ENCODE measurements at places on chromosomes 2 and 18. TPM values are rescaled to one million over a fixed set of nuclear protein-coding genes. Genes with fewer than 3 reads are reported as not detected.
A peak's percentile ranks its signal among the peaks of the same experiment; 100 is the strongest.

DNA sequence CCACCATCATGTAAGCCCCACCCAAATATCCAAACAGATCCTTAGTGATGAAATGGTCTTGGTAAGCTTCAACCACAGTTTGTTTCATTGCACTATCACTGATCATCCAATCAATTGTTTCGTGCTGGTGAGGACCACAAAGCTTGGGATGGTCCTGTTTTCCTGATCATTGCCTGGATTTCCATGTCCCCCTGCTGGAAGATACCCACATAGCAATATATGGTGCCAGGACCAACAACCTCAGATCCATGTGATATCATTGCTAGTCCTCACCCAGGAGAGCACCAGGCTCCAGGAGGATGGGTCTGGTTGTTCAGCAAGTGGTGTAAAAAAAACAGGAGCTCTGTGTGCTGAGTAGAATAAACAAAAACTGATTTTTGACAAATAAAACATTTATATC, 206.5 kb upstream of the SH3BP4 start:
- H3K27ac ChIP-seq, result no peak overlapping the region
- H3K36me3 ChIP-seq, result no peaks in the 10 kb centered on the region
- H3K4me1 ChIP-seq, result no peaks in the 10 kb centered on the region
- no peaks in the 10 kb centered on the region for H3K27me3 ChIP-seq
- no peak overlapping the region for H3K4me3 ChIP-seq

DNA sequence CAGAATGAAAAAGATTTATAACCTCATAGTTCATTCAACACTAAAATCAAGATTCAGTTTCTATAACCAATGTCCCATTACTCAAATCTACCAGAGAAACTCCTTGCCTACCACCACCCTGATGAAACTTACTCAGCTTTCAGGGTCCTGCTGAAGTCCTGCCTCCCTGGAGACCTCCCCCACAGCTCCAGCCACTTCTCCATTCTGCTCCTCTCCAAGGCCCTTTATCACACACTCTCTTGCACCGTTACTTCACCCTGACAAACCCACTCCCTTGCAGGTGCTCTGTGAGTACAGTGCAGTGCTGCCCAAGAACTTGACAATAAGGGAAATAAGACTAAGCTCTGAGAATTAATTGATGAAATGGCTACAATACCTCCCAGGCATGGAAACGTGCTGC, 83.5 kb upstream of the CDCA7 start:
- no peak overlapping the region for H3K27ac ChIP-seq
- no peak overlapping the region for H3K4me3 ChIP-seq
- H3K27me3 ChIP-seq, result no peaks in the 10 kb centered on the region
- no peak for DNase-seq
- H3K4me1 ChIP-seq, result no peaks in the 10 kb centered on the region

DNA sequence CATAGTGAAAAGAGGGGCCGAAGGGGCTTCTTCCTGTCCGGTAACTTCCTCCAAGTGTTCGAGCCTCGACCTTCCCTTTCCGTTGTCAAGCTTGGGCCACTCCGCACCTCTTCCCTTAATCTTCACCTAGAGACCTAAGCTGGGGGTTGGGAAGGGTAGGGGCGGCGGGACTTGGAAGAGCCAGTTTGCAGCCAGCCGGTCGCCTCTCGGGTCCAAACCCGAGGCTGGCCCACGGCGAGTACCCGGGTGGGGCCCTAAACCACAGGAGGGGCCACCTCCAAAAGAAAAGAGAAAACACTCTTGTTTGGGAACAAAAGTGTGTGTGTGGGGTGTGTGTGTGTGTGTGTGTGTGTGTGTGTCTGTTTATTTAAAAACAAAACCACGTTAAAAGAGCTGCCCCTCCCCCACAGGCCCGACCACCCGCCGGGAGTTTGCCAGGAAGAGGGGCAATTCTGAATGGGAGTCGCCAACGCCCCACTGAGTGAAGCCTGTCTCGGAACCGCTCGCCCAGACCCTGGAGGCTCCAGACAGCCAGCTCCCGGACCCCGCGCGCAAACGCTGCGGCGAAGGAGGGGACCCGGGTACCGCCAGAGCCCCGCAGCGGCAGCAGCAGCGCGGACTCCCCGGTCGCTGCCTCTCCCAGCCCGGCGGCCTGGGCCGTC, 488 bp upstream of the RHOB start:
- no peaks in the 10 kb centered on the region for H3K36me3 ChIP-seq
- no peak for DNase-seq
- H3K27me3 ChIP-seq, result no peaks in the 10 kb centered on the region
- H3K4me3 ChIP-seq, result peak overlapping the region; percentile 76
- peaks cover 12% of the 10 kb centered on the region for H3K4me1 ChIP-seq

Gene MAP2
- 6.3 TPM for total RNA-seq

GRCh38 chr18:48388478-48388877, 20.7 kb downstream of the ZBTB7C start:
- no peak overlapping the region for H3K4me3 ChIP-seq
- no peaks in the 10 kb centered on the region for H3K27me3 ChIP-seq
- H3K36me3 ChIP-seq, result no peaks in the 10 kb centered on the region
- no peak overlapping the region for H3K27ac ChIP-seq

Gene SCN3A
- 1.8 TPM for total RNA-seq

Gene RAB6C
- total RNA-seq, result not detected

- no peak overlapping the region for H3K4me3 ChIP-seq
- H3K27me3 ChIP-seq, result no peaks in the 10 kb centered on the region
- no peaks in the 10 kb centered on the region for H3K4me1 ChIP-seq
- DNase-seq, result peak; percentile 33
- H3K36me3 ChIP-seq, result no peaks in the 10 kb centered on the region
- H3K27ac ChIP-seq, result no peak overlapping the region
Observed at GRCh38 chr18:63339920-63340484, 20.4 kb upstream of the BCL2 start.

- H3K27ac ChIP-seq, result peak overlapping the region; percentile 68
- no peaks in the 10 kb centered on the region for H3K36me3 ChIP-seq
- H3K4me3 ChIP-seq, result peak overlapping the region; percentile 30
- H3K4me1 ChIP-seq, result peaks cover 20% of the 10 kb centered on the region
- no peaks in the 10 kb centered on the region for H3K27me3 ChIP-seq
- peak; percentile 60 for DNase-seq
Observed at GRCh38 chr2:25276569-25277465, 64.9 kb downstream of the DNMT3A start.

DNA sequence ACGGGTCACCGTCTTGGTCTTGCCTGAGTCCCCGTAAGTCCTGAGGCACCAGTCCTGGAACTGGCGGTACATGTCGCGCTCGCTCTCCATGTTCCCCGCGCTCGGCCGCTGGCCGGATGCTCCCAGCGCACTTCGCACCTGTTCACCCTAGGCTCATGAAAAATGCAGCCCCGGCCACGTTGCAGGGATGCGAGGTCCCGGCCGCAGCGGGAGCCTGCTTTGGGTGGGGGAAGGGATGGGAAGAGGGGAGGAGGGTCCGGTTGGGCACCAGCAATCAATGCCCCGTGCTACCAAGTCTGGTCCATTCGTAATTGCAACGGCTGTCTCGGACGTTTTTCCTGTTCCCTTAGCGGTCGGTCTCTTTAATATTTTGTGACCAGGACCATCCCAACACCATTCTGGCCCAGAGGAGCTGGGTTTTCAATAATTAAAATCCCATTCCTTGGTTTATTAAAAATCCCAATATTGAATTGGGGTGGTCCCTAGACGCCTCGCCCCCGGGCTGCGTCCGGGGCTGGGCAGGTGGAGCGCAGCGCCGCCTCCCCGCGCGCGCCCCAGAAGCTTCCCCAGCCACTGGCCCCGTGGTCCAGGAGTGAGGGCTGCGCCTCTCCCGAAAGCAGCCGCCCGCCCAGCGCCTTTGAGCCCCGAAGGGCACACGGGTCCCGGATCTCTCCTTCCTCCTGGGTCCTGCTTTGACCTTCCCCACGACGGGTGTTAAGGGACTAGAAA, 1.4 kb downstream of the NOL4 start:
- H3K36me3 ChIP-seq, result no peaks in the 10 kb centered on the region
- DNase-seq, result no peak
- H3K27ac ChIP-seq, result no peak overlapping the region
- H3K4me3 ChIP-seq, result peak overlapping the region; percentile 23

- peaks cover 2% of the 10 kb centered on the region for H3K4me1 ChIP-seq
- peak overlapping the region; percentile 64 for H3K4me3 ChIP-seq
- H3K27ac ChIP-seq, result peak overlapping the region; percentile 100
- no peak for DNase-seq
- H3K36me3 ChIP-seq, result no peaks in the 10 kb centered on the region
Observed at GRCh38 chr18:33576999-33577646, 896 bp upstream of the ASXL3 start.

DNA sequence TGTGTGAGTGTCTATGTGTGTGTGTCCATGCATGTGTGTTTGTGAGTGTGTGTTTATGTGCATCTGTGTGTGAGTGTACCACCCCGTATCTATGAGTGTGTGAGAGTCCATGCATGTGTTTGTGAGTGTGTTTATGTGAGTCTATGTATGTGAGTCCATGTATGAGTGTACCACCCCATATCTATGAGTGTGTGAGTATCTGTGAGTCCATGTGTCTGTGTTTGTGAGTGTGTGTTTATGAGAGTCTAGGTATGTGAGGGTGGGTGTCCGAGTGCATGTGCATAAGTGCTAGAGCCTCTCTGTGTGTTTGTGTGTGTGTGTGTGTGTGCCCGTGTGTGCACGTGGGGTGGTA, 86.0 kb upstream of the ATG16L1 start:
- no peaks in the 10 kb centered on the region for H3K27me3 ChIP-seq
- no peaks in the 10 kb centered on the region for H3K36me3 ChIP-seq
- H3K4me3 ChIP-seq, result no peak overlapping the region
- DNase-seq, result no peak
- H3K4me1 ChIP-seq, result peaks cover 4% of the 10 kb centered on the region

Gene CCT4
- total RNA-seq, result 146 TPM

Gene UPP2
- 0.15 TPM for total RNA-seq

GRCh38 chr2:136891100-136891499, 125.8 kb downstream of the THSD7B start:
- no peak overlapping the region for H3K27ac ChIP-seq
- no peaks in the 10 kb centered on the region for H3K27me3 ChIP-seq
- no peaks in the 10 kb centered on the region for H3K4me1 ChIP-seq
- no peak overlapping the region for H3K4me3 ChIP-seq
- DNase-seq, result no peak
- no peaks in the 10 kb centered on the region for H3K36me3 ChIP-seq

Gene TTR
- 0.92 TPM for total RNA-seq

- H3K4me1 ChIP-seq, result no peaks in the 10 kb centered on the region
- H3K36me3 ChIP-seq, result no peaks in the 10 kb centered on the region
- no peak overlapping the region for H3K27ac ChIP-seq
Observed at GRCh38 chr2:219099329-219099728, 38.6 kb upstream of the IHH start.

GRCh38 chr2:69628325-69629021, 15.1 kb downstream of the AAK1 start:
- H3K27ac ChIP-seq, result no peak overlapping the region
- H3K4me1 ChIP-seq, result peaks cover 1% of the 10 kb centered on the region
- H3K27me3 ChIP-seq, result no peaks in the 10 kb centered on the region
- H3K36me3 ChIP-seq, result no peaks in the 10 kb centered on the region
- H3K4me3 ChIP-seq, result no peak overlapping the region
- DNase-seq, result no peak

DNA sequence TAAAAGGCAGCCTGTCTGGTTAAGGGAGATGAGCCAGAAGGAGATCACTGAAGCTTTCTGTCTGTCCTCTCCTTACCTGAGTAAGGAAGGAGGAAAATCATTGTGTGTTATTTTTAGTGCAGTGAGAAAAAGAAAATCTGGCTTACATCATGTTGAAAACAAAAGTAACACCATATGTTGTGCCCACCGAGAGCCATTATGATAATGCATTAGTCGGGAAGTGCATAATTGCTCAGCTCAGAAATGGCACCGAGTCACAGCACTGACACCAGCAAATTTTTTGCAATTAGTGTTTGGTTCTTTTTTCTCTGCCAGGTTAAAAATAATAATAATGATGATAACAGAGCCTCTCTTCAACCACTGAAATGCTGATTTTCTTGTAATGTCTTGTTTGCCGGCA, 46.6 kb downstream of the HNMT start:
- no peak overlapping the region for H3K27ac ChIP-seq
- no peak for DNase-seq
- H3K4me1 ChIP-seq, result no peaks in the 10 kb centered on the region
- no peaks in the 10 kb centered on the region for H3K27me3 ChIP-seq
- H3K36me3 ChIP-seq, result no peaks in the 10 kb centered on the region
- H3K4me3 ChIP-seq, result no peak overlapping the region

DNA sequence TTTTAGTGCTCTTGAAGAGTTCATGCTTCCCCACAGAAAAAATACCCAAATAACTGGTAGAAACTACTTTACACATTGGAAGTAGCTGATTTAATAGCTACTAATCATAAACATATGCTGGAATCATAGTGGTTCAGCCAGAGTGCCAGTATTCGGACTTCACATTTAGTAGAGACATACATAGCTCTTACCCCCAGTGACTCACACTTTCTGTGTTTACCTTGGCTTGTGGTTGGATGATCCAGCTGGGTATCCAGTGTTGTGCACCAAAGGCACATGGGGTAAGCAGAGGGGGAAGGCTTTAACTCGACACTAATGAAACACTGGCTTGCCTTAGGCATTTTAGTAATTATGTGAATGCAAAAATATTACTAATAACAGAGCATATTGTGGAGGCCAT, 18.1 kb downstream of the ARHGAP28 start:
- no peak for DNase-seq
- no peaks in the 10 kb centered on the region for H3K36me3 ChIP-seq
- no peaks in the 10 kb centered on the region for H3K27me3 ChIP-seq
- H3K4me1 ChIP-seq, result peaks cover 8% of the 10 kb centered on the region
- no peak overlapping the region for H3K4me3 ChIP-seq

Gene UGT1A4
- not detected for total RNA-seq

Gene TRIM43
- not detected for total RNA-seq

DNA sequence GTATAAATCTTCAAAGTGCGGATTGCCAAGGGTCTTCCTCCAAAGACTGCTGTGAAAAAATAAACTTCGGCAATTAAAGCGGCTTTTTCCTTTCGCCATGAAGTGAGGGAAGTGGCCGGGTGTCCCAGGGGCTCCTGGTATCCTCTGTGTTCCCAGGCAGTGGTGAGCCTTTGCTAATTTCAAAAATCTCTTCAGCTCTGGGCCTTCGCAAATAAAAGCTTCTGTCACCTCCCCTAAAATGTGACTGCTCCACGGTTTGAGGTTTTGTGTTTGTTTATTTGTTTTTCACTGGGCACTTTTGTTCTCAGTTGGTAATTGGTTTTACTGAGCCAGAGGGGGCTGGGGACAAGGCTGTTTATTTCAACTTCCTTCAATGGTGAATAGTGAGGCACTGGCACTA, 270.1 kb upstream of the POU3F3 start:
- no peak for DNase-seq
- no peaks in the 10 kb centered on the region for H3K4me1 ChIP-seq
- H3K27ac ChIP-seq, result no peak overlapping the region
- no peaks in the 10 kb centered on the region for H3K27me3 ChIP-seq
- no peaks in the 10 kb centered on the region for H3K36me3 ChIP-seq
- H3K4me3 ChIP-seq, result no peak overlapping the region

Gene FSHR
- 0.35 TPM for total RNA-seq

GRCh38 chr18:77101410-77102258, 30.9 kb downstream of the MBP start:
- peaks cover 31% of the 10 kb centered on the region for H3K4me1 ChIP-seq
- peak; percentile 84 for DNase-seq
- H3K36me3 ChIP-seq, result no peaks in the 10 kb centered on the region
- H3K4me3 ChIP-seq, result no peak overlapping the region
- H3K27ac ChIP-seq, result peak overlapping the region; percentile 82
- no peaks in the 10 kb centered on the region for H3K27me3 ChIP-seq

- no peak overlapping the region for H3K4me3 ChIP-seq
- no peak for DNase-seq
- H3K27me3 ChIP-seq, result no peaks in the 10 kb centered on the region
- no peaks in the 10 kb centered on the region for H3K36me3 ChIP-seq
Observed at GRCh38 chr2:225466891-225467604, 67.5 kb downstream of the NYAP2 start.

- no peak for DNase-seq
- no peaks in the 10 kb centered on the region for H3K4me1 ChIP-seq
- no peaks in the 10 kb centered on the region for H3K36me3 ChIP-seq
- H3K4me3 ChIP-seq, result no peak overlapping the region
Observed at GRCh38 chr2:84481702-84482101, 22.6 kb upstream of the SUCLG1 start.
